ENCODE measurements at places on chromosomes 1 and 21.

GRCh38 chr1:34865981-34866761 is 6.6 kb upstream of the SMIM12 start:
- peak; percentile 89 for DNase-seq

DNA sequence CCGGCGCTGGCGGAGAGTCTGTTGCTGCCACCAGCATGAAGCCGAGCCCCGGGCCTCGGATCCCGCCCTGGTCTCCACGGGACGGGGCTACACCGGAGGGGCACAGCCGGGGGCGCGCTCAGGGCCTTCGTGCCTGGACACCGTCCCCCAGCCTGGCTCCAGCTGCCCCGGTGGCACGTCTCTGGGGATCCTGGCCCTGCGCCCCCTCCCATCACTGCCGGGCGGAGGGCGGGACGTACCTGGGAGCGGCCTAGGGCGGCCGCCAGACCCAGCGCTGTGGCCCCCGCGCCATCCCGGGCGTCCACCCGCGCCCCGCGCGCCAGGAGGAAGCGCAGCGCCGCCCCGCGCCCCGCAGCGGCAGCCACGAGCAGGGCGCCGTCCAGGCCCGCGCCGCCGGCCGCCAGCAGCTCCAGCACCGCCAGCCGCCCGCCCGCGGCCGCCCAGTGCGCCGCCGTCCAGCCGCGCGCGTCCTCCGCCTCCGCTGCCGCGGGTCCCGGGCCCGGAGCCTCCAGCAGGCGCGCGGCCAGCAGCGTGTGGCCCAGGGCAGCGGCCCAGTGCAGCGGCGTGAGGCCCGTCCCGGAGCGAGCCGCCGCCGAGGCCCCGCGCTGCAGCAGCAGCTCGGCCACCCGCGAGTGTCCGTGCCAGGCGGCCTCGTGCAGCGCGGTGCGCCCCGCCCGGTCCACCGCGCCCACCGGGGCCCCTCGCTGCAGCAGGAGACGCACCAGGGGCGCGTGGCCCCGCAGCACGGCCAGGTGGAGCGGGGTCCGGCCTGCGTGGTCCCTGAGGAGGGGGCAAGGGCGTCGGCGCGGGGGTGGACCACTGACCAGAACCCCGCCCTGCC is 1.0 kb downstream of the ANKRD65 start:
- no peak for DNase-seq

DNA sequence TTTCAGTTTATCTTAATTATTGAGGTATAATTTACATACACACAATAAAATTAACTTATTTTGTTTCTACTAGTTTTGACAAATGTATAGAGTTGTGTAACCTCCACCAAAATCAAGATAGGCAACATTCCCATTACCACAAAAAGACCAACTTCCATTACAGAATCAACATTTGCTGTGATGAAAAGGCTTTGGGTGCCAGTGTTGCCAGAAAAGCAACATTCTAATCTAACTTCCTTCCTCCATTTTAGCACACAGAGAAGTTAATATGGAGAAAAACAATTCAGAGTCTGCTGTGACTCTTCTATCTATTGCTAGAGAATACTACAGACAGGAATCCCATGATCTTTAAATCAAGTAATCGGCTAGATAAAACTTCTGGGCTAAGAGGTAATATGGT is 245.3 kb downstream of the RERE start:
- no peak for DNase-seq

GRCh38 chr1:62841587-62842169 is 57.7 kb downstream of the ATG4C start:
- DNase-seq, result no peak

- DNase-seq, result peak; percentile 81
Observed at GRCh38 chr1:25784575-25785051, 15.4 kb upstream of the SELENON start.

GRCh38 chr21:31731857-31732596 is at the start of gene SCAF4:
SCAF4 (minus strand) TSS chr21:31732118; CDS start chr21:31731692, 426 bp downstream.
- peak; percentile 92 for DNase-seq

DNA sequence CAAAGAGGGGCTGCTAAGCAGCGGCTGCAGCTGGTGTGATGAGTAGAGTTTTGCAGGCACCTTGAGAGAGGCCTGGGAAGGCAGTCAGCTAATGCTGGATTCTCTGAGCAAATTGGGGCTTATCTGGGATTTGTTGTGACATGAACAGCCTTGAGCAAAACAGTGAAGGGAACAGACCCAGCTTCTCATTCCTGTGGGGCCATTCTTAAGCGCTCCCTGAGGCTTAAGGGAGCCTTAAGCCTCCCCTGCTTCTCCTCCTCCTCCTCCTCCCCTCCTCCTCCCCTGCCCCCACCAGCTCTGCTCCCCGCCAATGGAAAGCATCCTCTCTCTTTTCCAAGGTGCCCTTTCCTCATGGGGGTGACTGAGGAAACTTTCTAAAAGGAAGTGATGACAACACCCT is 21.3 kb downstream of the HMGCS2 start:
- no peak for DNase-seq

DNA sequence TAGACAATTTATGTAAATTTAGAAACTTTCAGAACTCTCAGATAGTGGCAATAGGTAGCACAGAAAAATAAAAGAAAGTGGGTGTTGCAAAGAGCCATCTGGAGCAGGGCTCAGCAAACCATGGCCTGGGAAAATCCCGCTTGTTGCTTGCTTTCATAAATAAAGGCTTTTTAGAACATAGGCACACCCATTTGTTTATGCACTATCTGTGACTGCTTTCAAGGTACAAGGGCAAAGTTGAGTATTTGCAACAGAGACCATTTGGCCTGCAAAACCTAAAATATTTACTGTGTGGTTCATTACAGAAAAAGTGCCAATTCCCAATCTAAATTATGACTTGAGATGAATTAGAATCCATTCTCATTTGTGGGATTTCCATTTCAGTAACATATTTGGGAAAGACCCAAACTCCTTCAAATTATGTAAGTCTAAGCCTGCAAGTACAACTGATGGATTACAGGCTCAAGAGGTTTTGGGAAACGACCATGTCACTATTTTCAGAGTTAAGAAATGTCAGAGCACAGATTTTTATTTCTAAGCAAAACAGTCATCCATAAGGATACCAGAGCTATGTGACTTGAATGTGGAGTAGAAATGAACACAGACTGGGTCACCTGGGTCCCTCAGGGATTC is 43.5 kb upstream of the DPT start:
- DNase-seq, result no peak

- DNase-seq, result no peak
Observed at GRCh38 chr1:48608882-48609281, 136.9 kb upstream of the SPATA6 start.

DNA sequence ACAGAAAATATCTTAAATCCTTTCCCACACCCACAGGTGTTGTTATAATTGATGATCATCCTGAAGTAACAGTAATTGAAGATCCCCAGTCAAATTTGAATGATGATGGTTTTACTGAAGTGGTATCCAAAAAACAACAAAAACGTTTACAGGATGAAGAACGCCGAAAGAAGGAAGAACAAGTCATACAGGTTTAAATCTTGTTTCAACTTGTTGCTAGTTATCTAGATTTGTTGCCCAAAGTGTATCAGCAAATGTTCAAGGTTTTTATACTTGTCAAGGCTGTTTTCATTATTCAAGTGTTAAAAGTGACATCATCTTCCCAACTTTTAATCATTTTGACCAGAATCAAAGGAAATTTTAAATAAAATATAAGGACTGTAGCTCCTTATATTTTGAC is 64.7 kb downstream of the PRRC2C start:
- DNase-seq, result no peak

- no peak for DNase-seq
Observed at GRCh38 chr1:56545711-56546110, 33.7 kb downstream of the PLPP3 start.

DNA sequence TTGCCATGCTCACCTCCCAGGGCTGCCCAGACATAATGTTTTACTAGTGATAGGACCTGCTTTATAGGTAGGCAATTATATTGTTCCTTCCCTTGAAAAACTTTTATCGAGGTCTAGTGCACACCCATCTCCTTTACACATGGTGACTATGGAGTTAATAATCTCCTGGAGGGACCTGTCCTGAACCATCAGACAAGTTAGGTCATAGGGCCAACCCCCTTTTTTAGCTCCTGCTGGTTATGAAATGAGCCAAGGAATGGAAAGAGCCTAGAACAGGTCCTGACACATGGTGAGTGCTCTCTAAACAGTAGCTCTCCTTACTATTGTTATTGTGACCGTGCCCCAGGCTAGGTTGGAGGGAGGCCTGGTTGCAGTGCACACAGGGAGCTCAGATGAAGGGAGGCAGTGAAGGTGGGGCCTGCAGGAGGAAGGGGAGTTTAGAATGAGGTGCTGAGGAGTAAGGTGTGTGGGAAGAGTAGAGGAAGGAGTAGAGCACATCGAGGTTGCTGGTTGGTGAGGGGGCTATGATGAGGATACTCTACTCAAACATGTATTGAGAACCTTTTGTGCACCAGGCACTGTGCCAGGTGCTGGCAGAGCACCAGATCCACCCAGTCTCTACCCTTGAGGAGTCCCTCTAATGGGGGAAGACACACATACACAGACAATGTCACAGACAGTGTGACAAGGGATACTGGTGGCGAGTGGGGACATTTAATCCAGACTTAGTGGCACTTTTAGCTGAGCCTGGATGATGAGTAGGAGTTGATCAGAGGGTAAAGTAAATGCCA is 14.1 kb upstream of the LMNA start:
- no peak for DNase-seq

- DNase-seq, result no peak
Observed at GRCh38 chr1:119294722-119295121, 73.9 kb upstream of the HAO2 start.

DNA sequence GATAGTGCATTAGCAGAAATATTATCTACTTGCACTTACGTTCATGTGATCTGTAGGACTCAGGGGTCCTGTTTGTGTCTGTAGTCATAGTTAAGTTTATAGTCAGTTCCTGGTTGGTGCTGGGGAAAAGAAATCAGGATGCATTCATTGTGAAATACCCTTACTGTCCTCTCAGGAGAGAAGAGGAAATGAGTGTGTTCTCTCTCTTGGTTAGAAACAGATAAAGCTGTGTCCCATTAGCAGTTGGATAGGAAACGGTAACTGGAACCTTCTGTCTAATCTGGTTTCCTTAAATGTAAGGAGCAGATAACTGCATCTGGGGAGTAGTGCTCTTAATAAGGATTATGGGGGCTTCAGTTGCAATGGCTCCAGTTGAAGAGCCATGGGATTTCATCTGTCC is 8.9 kb downstream of the SDCCAG8 start:
- DNase-seq, result no peak

DNA sequence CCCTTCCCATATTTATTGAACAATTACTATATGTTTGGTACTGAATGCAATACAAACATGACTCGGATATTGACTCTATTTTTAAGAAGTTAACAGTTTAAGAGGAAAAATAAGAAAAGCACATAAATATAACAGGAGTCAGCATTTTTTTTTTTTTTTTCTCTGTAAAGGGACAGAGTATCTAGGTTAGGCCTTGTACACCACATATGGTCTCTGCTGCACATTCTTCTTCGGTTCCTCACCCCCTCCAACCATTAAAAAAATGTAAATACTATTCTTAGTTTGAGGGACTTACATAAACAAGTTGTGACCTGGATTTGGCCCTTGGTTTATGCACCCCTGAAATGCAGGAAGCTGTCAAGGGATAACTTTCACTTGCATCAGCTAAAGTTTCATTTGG is 40.4 kb downstream of the PHC2 start:
- no peak for DNase-seq

DNA sequence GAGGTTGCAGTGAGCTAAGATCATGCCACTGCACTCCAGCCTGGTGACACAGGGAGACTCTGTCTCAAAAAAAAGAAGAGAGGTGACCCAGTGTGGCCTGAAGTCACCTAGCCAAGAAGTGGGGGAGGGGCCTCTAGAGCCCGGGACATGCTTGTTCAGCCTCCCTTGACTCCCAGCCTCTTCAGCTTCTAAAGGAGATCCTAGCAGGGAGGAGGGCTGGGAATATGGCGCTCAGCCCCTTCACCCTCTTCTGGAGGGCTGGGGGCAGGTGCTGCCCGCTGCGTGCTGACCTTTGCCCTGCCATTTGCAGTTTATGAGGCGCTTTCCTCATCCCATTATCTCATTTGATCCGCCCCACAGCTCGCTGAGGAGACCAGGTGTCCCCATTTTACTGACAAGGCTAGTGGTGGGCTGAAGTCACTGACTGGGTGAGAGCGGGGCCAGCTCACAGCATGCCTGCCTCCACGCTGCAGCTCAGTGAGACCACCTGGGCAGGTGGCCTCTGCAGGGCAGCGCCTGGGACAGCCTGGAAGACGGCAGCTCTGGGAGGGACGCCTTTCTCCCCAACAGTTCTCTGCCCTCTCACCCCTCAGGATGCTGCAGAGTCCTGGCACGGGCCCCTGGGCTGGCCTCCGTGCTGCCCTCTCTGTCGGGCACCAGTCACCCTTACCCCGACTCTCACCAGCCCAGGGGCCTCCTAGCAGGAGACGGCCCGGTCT is 7.5 kb downstream of the ELF3 start:
- no peak for DNase-seq

DNA sequence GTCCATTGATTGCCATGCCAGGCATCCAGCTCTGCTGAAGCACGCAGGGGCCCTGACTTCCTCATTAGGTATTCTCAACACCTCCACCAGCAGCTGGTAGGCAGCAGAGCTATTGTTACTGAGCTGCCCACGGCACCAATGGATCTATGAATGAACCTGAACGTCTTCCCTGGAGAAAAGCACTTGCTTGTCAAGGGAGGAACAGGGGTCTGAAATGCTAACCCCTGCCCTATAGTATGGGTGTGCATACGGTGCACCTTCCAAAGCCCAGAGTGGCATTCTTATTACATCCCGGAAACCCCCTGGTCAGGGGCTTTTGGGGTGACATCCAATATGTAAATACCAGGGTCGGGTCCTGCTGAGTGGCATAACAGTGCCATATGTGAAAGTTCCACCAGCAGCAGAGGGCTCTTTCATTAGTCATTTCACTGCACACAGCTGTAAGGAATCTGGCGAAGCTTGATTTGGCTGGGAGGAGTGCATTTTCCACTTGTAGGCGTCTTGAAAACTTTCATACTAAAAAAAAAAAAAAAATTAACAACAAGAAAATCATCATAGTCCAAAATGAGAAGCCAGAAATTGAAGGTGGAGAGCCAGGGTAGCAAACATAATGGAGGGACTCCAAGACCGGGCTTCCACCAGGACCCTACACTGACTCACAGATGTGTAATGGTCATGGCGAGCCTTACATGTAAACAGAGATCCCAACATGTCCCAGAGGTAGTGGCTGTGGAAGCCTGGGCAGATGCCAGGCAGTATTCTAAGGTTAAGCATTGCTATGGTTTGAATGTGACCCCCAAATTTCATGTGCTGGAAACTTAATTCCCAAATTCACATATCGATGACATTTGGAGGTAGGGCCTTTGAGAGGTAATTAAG is 58.8 kb upstream of the PRDX6 start:
- DNase-seq, result no peak

DNA sequence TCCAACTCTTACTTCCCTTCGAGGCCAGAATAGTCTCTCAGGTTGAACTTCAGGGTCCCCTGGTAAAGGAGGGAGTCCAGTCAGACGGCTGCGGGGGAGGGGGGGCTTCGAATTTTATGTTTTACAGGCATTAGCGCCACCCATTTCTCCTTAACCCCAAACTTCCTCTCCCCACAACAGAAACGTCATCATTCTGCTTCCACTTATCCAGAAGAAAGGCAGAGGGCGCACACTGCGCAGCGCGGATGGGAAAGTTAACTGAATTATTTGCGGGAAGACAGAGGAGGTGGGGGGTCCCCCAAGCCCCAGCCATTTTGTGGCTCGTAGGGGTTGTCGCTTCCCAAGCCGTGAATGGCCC is 529 bp upstream of the PRMT2 start:
- DNase-seq, result peak; percentile 77
